ENCODE measurements at places on chromosomes 13 and 19. TPM values are rescaled to one million over a fixed set of nuclear protein-coding genes. Genes with fewer than 3 reads are reported as not detected.
A peak's percentile ranks its signal among the peaks of the same experiment; 100 is the strongest.

Gene IZUMO1
- 0.27 TPM for total RNA-seq

Gene TJP3
- total RNA-seq: 2.1 TPM

Gene IGFL3
- total RNA-seq: not detected

Gene YIF1B
- 25.1 TPM for total RNA-seq

Gene KIR2DL1
- not detected for total RNA-seq

Gene CCNA1
- 0.85 TPM for total RNA-seq

- no peak for DNase-seq
Observed at GRCh38 chr13:100274942-100275506, 186.1 kb downstream of the PCCA start.

DNA sequence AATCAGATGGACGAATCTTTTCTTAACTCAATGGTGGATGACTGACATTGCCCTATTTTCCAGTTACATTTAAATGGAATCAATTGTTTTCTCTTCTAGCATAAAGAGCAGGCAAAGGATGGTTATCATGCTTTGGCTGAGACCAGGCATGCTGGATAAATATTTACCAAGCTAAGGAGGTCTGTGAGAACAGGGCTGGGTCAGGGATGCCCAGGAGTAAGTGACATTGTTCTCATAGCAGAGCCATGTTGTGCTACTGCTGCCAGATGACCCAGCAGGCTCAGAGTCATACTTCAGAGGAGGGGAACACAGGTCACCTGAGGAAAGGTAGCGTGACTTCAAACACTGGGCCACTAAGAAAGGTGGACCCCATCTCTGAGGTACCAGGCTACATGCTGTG, 116.0 kb upstream of the RNF113B start:
- no peak for DNase-seq

DNA sequence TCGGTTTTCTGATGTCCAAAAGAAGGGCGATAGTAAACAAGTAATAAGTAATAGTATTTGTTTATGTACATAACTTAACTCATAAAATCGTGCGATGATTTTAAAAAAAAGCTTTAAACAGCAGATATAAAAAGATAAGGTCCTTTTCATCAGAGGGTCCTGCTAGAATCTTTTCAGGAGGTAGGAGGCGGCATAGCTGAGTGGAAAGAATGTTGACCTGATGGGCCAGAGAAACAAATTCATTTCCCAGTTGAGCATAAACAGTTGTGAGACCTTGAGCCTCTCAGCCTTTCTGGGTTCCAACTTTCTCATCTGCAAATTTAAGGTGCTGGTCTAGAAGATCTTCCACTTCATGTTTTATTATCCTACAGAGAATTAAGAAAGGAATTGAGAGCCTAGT, 173.5 kb downstream of the LACC1 start:
- no peak for DNase-seq

DNA sequence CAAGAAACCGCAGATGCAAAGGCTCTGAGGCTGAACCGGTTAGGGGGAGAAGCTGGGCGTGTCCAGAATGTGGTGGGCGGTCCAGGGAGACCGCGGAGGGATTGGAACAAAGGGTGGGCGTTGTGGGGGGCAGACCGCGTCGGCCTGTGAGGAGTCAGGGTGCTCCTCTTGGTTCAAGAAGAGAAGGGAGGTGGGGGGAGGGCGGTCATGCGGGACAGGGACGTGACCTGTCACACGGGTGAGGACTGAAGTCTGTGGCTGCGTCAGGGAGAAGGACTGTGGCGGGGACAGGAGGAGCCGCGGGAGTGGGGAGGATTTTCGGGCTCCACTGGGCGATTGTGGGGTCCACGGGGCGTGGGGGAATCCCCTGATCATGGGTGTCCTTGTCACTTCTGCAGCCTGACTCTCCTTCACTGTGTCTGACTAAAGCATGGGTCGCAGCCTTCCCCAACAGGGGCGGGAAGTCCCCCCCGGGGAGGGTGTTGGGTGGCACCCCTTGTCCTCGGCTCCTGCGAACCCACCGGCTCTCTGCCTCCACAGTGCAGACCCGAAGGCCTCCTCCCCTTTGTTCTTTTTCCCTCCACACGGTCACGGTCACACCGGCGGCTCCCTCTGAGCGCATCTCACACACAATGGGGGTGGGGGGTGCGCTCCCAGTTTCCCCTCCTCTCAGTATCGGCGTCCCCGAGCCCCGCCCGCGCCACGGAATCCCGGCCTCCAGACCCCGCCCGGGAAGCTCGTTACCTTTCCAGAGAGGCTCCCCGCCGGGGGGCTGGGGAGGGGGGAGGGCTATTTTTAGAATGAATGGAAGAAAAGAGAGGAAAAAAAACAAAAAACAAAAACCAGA, 16.4 kb upstream of the KCNN1 start:
- no peak for DNase-seq

GRCh38 chr13:79918620-79919019, 422.3 kb downstream of the SPRY2 start:
- no peak for DNase-seq

- DNase-seq: no peak
Observed at GRCh38 chr13:32969516-32969941, 46.7 kb upstream of the KL start.

DNA sequence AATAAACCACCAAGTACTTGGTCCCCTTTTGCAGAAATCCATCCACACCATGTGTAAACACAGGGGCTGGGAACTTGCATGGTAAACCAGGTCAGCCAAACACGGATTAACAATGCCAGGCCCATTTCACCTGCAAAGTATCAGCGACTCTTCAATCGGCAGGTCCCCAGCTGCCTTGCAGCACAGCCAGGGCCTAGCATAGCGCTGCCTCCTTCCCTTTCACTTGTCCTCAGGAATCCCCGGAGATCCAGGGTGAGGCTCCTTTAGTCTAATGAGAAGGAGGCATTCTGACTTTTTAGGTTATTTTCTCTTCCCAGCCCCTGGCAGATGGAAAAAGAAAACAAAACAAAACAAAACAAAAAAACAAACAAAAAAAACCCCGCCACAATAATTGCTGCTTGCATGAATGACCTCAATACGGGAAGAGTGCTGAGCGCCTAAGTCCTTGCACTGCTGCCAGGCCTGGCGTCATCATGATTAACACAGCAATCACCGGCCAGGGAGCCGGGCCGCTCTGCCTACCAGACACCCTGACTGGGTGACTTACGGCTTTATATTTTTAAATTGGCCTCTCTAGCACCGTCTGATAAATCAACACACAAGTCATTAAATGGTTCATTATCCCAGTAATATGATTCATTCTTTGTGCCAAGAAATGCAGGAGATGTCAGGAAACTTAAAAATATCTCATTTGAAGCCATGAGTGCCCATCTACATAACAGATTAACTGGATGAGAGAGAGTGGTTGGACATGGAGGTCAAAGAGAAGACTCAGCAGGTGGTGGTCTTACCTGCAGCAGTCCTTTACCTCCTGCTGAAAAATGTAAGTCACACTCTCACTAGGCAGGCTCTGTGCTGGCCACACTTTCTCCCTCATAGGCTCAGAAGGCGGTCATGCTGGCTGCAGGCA, 692.7 kb downstream of the UQCRFS1 start:
- DNase-seq: peak; percentile 65

GRCh38 chr19:10501971-10502523, 1.1 kb downstream of the KEAP1 start:
- DNase-seq: peak; percentile 85

DNA sequence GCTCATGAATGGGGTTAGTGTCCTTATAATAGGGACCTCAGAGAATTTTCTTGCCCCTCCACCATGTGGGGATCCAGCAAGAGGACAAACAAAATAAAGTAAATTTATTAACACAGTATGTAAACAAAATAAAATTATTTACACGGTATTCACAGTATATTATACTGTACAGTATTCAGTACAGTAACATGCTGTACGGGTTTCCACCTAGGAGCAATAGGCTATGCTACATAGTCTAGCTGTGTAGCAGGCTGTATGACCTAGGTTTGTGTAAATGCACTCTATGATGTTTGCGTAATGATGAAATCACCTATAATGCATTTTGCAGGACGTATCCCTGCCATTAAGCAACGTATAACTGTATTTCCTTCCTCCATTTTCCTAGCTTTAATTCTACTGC, 11.8 kb upstream of the DIAPH3 start:
- DNase-seq: no peak

GRCh38 chr19:5345895-5346386, 5.3 kb upstream of the PTPRS start:
- DNase-seq: no peak

GRCh38 chr13:112207129-112207528, 140.2 kb downstream of the SOX1 start:
- no peak for DNase-seq

GRCh38 chr13:107069108-107069776, 501.3 kb upstream of the ARGLU1 start:
- DNase-seq: no peak

DNA sequence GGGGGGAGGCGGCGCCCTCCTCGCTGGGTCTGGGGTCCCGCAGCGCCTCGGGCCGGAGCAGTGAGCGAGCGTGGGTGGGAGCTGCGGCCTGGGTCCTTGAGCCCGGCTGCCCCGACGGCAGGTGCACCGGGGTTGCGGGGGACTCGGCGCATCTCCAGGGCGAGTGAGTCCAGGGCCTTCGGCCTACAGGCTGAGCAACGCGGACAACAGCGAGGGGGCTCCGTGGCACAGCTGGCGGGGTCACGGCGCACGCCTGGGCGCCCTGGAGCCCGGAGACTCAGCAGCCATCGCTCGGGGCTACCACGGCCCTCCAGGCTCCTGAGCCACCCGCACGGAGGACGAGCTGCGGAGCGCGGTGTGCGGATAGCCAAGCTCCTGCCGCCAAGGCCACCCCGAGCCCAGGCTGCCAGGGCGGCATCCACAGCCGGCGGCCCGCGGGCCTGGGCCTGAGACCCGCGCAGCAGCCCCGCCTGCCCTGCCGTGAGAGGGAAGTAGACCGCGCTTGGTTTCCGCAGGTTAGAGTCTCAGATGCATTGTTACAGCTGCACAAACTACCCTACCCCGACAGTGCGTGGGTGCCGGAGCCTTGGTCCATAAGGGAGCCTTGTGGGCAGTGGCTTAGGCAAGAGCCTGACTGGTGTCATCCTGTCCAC, 253.9 kb upstream of the SGCG start:
- DNase-seq: no peak

DNA sequence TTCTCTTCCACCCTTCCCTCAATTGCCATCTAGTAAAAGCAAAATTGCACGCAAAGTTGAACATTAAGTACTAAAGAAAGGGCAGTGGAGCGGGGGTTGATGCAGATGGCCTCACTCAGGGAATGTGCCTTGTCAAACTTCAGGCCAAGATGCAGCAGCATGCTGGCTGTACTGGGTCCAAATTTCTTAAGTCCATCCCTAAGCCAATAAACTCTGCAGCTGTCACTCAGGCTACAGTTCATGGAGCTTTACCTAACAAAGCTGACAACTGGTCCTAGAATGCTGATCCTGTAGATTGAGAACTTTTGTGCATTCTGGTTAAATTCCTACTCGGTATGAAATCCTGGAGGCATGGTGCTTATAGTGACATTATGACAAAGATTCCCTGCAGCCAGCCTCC, 88.4 kb downstream of the FOXO1 start:
- no peak for DNase-seq

- no peak for DNase-seq
Observed at GRCh38 chr19:2888731-2889224, 11.9 kb upstream of the ZNF57 start.

DNA sequence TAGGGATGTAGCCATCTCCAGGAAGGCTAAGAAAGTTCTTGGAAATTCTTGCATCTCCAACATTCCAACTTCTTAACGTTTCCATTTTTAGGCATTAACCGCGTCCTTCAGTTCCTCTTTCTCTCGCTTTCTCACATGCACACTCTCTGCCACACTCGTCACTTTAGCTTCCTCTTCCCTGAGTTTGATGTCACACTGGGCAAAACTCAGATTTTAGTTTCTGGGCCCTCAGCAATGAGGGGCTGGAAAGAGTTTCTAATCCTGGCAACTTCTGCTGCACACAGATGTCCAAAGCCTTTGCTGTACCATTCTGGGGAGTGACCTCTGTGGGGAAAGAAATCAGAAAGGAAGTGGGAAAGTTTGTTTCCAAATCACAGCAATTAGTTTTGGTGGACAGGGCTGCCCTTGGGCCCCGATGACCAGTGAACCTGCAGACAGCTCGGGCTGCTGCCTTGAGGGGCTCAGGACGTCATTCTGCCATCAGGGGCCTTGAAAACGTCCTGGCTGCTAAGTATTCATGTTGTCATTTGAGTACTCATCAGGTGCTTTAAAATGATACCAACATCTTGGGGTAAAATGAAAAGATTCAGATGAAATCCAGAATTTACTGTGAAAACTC, 89.3 kb downstream of the KL start:
- DNase-seq: no peak

DNA sequence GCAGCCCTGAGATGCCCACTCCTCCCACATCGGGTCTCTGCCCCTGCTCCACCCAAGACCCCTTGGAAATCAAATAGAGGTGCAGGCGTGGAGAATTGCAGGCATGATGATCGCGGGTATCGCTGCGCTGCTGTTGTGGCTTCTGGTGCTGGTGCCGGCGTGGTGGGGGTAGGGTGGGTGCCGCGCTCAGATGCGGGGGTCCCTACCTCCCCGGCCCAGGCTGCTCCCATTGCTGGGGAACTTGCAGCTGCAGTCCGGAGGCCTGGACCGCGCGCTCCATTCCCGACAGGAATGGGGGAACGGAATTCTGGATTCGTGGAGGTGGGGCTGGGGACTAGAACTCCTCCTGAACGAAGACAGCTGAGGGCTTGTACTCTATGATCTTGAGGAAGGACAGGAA, 20.4 kb downstream of the CYP2F1 start:
- no peak for DNase-seq

- peak; percentile 55 for DNase-seq
Observed at GRCh38 chr13:113410472-113411201, 42.7 kb downstream of the ADPRHL1 start.

DNA sequence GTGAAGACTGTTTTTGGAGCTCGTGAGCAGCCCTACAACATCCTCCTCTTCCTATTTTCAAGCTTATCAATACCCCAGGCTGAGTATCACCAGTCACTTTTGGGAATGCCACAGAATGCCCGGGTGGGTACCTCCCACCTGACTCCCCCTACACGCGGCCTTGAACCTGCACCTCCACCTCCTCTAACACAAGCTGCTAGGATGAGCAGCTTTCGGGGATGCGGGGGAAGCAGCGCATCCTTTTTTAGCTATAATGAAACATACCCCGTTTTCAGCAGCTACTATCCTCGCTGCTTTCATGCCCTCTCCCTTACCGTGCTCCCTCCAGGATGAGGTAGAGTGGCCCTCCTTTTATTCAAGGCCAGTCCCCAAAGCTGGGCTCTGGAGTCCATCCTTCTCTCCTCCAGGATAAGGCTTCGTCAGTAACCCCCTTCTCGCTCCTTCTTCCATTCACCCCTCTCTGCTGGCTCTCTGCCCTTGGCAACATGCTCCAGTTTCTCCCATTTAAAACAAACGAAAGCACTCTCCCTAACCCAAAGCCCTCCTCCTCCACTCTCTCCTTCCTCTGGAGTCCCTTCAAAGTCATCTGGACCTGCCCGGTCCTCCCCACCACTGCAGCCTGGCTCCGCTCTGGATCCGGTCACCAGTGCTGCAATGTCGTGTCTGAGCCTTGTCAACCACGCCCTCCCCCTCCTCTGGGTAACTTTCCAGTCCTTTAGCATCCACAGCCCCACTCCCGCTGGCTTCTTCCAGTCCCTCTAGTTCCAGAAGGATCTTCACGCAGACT, 55.3 kb downstream of the STK24 start:
- DNase-seq: no peak

All from sciatic nerve (tissue), 2 donors.